Mucosa of gallbladder (tissue), 1 donor: ENCODE measurements at places on chromosomes 1 and 21. TPM values are rescaled to one million over a fixed set of nuclear protein-coding genes. Genes with fewer than 3 reads are reported as not detected.
A peak's percentile ranks its signal among the peaks of the same experiment; 100 is the strongest.

- peak; percentile 41 for DNase-seq
These were observed 49.0 kb downstream of the JAK1 start for GRCh38 chr1:64917328-64917861.

The OR2M3 gene
- not detected for total RNA-seq

The ZBTB8A gene
- total RNA-seq, result 7.3 TPM

DNA sequence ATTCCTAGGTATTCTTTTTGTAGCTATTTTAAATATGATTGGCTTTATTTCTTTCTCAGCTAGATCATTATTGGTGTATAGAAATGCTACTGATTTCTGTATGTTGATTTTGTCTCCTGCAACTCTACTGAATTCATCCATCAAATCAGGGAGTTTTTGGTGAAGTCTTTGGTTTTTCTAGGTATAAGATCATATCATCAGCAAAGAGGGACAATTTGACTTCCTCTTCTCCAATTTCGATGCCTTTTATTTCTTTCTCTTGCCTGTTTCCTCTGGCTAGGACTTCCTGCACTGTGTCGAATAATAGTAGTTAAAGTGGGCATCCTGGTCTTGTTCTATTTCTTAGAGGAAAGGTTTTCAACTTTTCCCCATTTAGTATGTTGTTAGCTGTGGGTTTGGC is 27.5 kb upstream of the PRKACB start:
- no peak for DNase-seq

- DNase-seq, result no peak
These were observed 59.5 kb downstream of the MTR start for GRCh38 chr1:236854605-236854983.

The WNT3A gene
- 0.06 TPM for total RNA-seq

- DNase-seq, result peak; percentile 40
These were observed 379 bp downstream of the PPCS start for GRCh38 chr1:42456754-42457089.

DNA sequence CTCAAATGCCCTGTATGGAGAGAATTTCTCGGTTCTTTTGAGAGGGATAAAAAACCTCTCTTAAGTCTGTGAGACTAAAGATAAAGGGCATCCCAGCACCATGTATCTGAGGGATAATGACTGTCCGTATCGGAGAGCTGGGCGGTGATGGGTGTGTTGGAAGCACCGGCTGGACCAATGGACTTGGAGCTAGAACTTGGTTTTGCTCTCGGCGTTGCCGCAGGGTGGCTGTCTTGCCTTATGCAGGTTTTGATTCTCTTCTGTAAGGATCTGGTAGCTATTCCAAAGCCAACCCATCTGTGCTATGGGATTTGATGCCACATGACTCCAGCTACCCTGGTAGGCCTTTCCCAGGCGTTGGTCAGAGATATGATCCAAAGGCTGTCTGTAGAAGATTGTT is 348.8 kb downstream of the KIF26B start:
- no peak for DNase-seq

- DNase-seq, result no peak
These were observed 234.8 kb downstream of the NCAM2 start for GRCh38 chr21:21233051-21233450.

DNA sequence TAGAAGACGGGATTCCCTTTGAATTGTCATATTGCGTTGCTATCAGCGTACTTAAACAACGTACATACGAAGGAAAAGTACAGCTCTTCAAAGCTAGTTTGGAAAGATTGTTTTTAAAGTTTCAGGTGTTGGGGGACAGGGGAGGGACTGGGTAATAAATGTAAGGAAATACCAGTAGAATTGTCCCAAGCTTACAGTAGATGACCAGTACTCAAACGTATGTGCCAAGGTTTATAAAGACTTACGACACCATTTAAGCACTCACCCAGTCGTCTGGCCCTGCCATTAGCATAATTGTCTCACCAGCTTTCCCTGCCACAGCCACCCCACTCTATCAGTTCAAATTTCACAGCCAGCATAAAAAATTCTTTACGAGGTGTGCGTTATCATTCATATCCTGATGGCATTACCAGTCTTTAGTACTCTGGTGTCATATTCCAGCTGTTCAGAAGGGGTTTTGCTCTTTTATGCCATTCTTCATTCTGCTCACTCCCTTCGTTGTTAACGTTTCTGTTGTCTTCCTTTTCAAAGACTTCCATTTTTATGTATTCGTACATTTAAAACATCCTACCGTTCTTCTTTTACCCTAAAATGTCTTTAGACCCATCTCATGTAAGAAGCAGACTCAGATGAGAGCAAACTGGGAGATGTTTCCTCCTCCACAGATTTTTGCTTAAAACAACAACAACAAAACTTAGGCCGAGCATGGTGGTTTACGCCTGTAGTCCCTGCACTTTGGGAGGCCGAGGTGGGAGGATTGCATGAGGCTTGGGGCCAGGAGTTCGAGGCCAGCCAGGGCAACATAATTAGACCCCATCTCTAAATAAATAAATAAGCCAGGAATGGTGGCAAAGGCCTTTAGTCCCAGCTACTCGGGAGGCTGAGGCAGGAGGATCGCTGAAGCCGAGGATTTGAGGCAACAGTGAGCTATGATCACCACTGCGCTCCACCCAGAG is 1.0 kb upstream of the HP1BP3 start:
- no peak for DNase-seq

The PTCH2 gene
- 1.9 TPM for total RNA-seq

- no peak for DNase-seq
These were observed 86.5 kb upstream of the RHOU start for GRCh38 chr1:228648647-228649383.

DNA sequence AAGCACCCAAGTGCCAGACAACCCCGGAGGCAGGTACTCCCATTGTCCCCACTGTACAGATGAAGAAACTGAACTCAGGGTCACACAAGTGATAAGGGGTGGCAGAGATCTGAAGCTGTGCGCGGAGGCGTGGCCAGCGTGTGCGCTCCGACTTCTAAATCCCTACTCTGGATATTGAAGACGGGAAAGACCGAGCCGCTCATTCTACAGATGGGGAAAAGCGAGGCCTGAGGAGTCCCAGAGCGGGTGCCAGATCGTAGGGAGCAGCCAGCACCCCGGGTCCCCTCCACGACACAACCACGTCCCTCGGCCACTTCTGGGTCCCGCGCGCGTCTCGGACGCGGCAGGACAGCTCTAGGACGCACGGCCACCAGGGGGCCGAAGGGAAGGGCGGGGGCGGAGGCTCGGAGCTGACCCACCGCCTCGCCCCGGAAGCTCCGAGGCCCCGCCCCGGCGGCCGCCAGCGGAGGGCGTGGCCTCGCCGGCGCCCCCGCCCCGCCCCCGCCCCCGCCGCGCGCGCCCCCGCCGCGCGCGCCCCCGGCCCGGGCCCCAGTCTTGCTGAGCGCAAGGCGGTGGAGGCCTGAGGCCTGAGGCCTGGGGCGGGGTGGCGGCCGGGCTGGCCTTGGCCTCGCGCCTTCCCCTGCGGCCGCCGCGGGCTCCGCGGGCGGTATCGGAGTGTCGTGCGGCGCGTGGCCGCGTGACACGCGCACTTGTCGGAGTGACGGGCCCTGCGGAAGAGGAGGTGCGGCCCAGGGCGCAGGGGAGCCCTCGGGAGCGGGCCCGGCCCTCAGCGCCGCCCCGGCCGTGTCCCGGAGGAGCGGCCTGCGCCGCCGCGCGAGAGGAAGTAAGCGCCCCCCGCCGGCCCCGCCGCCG is at the start of gene H6PD:
H6PD (plus strand) TSS at position 552 of the 873 bp plus-strand sequence. CDS start 10,161 bp downstream, outside the sequence.
- peak; percentile 75 for DNase-seq

GRCh38 chr1:214019499-214019898 is 31.7 kb downstream of the PROX1 start:
- DNase-seq, result no peak

The SLC16A1 gene
- total RNA-seq, result 21.5 TPM

DNA sequence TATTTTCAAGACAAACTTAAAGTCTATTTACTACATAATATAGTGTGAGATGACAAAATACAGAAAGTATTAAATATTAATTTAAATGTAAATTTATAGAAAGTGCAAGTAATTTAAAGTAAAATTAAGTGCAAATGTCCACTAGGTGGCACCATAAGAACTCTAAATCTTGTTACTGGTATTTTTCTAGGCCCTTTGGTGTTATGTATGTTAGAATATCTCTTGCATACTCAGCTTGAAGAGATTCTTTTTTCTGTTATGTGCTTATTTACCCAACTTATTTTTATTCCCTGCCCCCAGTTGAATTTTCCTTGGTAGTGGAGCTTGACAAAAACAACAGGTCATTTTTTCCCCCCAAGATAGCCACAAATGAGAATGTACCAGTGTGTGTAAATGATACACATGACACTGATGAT is 71.5 kb downstream of the RPS6KC1 start:
- DNase-seq, result no peak

- no peak for DNase-seq
These were observed 288.8 kb downstream of the DPYD start for GRCh38 chr1:97632075-97632474.

The RPTN gene
- not detected for total RNA-seq

The PPT1 gene
- total RNA-seq, result 75.9 TPM

GRCh38 chr1:231424950-231425805 is 3.1 kb upstream of the EGLN1 start:
- no peak for DNase-seq

DNA sequence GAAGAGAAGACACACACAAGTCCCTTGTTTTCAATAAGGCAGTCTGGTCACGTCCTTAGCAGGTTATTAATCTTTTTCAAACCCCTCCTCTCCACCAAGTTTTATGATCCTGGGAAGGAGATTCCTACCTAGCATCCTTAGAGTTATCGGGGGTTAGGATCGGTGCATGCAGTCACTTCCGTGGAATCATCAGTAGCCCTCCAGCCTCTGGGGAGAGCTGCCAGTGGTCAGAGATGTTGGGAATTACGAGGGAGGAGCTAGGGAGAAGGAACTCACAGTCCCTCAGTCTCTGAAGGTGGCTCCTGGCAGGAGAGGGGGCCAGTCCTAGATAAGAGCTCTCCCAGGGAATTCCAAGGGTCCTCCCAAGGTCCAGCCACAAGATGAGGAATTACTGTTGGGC is 57.7 kb upstream of the ATP5PO start:
- no peak for DNase-seq

The ADGRB2 gene
- 6.0 TPM for total RNA-seq

The B3GALT6 gene
- 16.1 TPM for total RNA-seq

The GPR161 gene
- total RNA-seq, result 13.9 TPM

The SIPA1L2 gene
- 20.6 TPM for total RNA-seq

The CLCNKA gene
- 0.32 TPM for total RNA-seq

GRCh38 chr1:30185809-30186208 is 537.6 kb downstream of the MATN1 start:
- no peak for DNase-seq

DNA sequence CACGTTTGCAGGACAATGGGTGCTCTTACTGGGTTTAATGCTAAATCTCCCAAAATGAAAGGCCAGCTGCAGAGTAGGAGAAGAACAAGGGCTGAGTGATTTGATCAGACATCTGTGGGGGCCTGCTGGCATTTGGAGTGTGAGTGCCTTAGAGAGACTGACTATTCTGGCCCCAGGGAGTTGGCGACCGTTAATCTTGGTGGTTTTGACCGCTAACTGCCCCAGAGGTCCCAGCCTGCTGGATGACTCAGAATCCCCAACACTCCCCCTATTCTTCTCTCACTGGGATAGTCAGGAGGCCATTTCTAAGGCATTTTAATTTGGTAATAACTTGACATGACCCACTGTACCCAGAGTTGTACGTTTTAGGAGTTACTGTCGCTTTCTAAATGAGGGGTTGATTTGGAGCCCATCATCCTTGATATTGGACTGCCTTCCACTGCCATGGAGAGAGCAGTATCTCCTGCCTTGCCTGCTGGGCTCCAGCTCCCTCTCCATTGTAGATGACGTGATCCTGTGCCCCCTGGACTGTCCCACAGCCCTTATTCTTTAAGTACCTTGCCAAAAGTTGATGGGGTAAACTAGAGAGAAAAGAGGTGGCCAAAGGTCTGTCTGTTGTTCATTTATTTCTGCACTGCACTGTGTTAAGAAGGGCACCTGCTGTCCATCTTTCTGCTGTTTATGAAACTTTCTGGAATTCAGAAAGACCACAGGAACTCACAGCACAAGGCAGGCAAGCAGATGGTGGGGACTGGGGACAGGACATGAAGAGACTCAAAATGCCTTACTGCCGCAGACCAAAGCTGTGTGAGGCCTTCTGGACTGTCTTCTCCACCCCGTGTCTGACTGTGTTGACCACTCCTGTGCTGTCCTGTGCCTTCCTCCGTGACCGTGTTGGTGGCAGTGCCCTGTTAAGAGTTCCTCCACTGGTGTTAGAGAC is 98.2 kb upstream of the ARTN start:
- no peak for DNase-seq

DNA sequence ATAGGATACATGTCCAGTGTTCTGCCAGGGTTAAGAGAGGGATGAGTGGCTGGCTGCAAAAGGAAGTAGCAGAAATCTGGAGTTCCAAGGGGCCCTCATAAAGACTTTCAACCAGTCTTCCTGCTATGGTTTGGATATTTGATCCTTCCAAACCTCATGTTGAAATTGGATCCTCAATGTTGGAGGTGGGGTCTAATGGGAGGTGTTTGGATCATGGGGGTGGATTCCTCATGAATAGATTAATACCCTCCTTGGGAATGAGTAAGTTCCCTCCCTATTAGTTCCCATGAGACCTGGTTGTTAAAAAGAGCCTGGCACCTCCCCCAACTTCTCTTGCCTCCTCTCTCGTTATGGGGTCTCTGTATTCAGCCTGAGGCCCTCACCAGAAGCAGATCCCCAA is 10.1 kb upstream of the GNG12 start:
- DNase-seq, result no peak

- no peak for DNase-seq
These were observed 16.4 kb downstream of the ETS2 start for GRCh38 chr21:38821959-38822682.

- DNase-seq, result no peak
These were observed 801 bp downstream of the EPRS1 start for GRCh38 chr1:220045356-220046051.

GRCh38 chr1:92277105-92277723 is 21.6 kb downstream of the GLMN start:
- no peak for DNase-seq

- no peak for DNase-seq
These were observed 3.2 kb downstream of the UBASH3A start for GRCh38 chr21:42406866-42407265.

DNA sequence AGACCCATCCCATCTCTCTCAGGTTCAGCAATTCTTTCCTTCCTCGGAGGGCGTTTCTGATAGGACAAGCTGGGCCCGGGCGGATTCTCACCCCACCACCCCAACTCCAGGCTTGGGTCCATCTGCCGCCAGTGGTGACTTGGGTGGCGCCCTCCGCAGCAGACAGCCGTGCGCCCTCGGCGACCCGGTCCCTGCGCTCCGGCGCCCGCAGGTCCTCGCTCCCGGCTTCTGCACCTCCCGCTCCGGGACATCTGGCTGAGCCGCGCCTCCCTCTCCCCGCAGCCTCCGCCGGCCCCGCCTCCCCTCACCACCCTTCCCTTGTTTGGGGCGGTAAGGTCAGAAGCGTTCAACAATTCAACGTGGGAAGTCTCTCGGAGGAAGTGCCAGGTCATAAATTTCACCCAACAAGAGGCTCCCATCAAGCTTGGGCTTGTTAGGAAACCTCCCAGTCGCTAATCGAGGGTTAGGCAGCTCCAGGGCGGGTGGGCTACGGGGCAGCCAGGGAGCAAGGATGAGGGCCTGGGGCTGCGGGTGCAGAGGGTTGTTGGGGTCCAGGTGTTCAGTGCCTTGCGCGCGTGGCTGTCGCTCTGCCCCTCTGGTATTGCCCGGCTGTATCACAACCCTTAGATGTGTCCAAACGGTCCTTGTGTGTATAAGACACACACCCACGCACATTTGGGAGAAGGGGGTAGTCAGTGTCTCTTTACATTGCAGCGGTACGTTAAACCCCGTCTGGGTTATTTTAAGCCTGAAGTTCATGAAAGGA is 39.8 kb downstream of the OLIG1 start:
- no peak for DNase-seq

- no peak for DNase-seq
These were observed 21.6 kb upstream of the DIP2A start for GRCh38 chr21:46437096-46437498.

GRCh38 chr1:155322571-155322952 is 1.9 kb downstream of the RUSC1 start:
- DNase-seq, result no peak
